ENCODE measurements at places on chromosomes 1 and 21.

- DNase-seq: no peak
Observed at GRCh38 chr21:45012662-45013259, 61.6 kb upstream of the ADARB1 start.

GRCh38 chr1:228341450-228341813 lies 65.2 kb downstream of the TRIM11 start:
- DNase-seq: no peak

- DNase-seq: no peak
Observed at GRCh38 chr21:35127851-35128250, 78.7 kb upstream of the RUNX1 start.

- DNase-seq: no peak
Observed at GRCh38 chr1:39538531-39539251, 37.9 kb downstream of the PABPC4 start.

DNA sequence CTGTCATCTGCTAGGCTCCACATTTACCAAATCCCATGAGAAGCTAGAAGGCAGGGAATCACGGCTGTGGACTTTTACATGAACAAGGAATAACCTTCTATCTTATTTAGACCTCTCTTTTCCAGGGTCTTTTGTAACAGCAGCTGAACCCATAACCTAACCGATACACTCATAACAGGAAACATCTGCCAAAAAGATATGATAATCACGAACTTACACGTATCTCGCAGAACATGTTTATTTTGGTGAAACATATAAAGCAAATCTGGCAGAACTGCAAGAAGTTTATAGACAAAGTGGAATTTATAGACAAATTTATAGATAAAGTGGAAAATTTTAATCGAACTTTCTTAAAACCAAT lies 20.4 kb downstream of the TINAGL1 start:
- no peak for DNase-seq

- no peak for DNase-seq
Observed at GRCh38 chr1:154663471-154664060, 55.6 kb upstream of the ADAR start.

DNA sequence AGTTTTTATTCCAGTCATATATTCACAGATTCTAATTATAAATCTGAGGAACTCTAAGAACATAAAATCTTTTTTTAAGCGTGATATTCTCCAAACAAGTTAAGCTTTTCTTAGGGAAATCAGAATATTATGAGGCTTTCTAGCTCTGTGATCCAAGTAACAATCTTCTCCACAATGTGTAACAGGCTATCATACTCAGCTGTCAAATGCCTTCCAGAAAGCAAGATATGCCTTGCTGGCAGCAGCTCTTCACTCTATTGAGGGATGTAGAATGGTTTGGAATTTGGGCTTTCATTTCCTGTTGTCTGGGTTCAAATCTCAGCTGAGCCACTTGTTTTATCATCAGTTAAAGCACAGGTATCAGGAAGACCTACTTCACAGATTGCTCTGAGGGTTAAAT lies 446.5 kb downstream of the PTBP2 start:
- no peak for DNase-seq

- no peak for DNase-seq
Observed at GRCh38 chr21:42527489-42528158, 14.0 kb downstream of the SLC37A1 start.

DNA sequence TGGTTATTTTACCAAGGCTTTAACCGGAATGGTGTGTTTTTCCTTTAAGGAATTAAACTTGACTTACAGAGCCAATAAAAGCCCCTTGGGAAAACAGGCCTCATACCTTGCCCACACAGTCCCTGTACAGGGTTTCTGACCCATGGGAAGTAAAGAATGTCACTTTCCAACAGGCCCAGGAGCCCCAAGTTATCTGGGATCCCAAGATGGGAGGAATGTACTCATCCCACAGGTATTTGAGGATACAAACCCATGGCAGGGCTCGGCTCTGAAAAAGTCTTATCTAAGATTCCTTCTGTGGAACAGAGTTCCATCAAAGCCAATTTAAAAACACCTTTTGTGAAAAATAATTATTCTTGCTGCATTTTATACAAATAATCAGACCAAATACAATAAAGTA lies 15.3 kb upstream of the COX20 start:
- DNase-seq: peak; percentile 44

GRCh38 chr1:110089561-110090275 lies 19.2 kb upstream of the ALX3 start:
- DNase-seq: no peak

DNA sequence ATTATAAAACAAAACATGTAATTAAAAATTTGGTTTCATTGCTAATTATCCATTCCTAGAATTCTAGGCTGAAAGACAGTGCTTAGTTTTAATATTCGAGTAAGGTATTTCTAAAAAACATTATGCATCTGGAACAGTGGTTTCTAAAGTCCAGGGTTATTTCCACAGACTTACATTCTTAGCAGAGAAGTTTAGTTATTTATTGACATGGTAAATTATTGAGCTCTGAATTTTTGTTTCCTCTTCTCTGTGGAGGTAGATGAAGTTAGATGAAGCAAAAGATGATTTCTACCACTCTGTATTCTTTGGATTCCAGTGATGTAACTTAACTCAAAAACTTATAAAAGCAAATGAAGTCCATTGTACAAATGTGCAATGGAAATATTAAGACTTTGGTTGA lies 709.4 kb downstream of the MRPL39 start:
- DNase-seq: no peak

- no peak for DNase-seq
Observed at GRCh38 chr1:201110138-201110537, 2.1 kb downstream of the CACNA1S start.

DNA sequence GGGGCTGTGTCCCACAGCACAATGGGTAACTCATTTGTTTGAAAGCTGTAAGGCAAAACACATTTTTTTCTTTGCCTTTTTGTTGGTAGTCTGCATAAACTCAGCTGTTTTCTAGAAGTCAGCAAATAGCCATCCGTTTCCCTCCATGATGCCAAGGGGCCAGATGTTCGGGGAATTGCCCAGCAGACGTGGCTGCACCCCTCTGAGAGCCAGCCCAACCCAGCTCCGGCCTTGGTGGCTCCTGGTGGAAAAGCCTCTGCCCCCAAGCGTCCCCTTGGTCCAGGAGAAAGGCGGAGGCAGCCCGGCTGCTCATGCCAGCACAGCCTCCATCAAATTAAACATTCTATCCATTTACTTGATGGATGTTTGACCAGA lies 58.4 kb upstream of the ADARB1 start:
- DNase-seq: no peak

DNA sequence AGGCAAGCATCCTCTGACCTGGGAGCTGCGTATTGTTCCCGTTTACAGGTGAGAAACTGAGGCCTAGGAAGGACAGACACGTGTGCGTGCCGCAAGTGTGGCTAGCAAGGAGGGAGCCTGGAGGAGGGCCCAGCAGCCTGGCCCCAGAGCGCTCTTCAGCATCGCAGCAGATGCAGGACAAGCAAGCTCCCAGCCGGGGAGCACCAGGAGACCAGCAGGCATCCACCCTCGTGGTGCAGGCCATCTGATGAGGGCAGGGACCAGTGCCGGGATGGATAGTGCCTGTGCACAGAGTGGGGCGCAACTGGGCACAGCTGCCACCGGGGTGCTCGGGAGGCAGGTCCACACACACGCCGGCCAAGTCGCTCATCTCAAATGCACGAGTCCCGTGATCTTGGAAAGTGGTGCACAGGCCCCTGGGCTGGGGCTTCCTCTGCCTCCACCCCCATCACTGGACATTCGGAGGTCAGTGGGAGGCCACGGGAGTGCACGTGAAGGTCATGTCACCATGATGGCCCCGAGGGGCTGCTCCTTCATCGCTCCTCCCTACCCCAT lies 55.1 kb downstream of the COL18A1 start:
- no peak for DNase-seq

GRCh38 chr1:10152709-10153284 lies 57.6 kb upstream of the KIF1B start:
- peak; percentile 47 for DNase-seq

DNA sequence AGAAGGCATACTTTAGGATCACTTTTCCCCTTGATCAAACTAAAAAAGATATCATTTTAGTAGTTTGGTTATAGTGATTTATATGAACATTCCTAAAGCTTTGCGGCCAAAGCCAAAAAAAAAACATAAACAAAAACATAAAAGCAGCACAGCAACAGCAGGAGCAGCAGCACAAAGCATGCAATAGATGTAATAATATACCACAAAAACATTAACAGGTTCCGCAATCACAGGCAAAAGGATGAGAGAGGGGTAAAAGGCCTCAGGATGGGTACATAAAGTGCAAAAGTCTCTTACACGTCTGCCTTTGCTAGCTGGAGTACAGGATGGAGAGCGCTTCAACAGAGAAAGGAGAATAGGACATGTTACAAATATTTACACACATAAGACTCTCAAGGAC lies 119.0 kb downstream of the COQ8A start:
- peak; percentile 63 for DNase-seq

GRCh38 chr1:243316366-243316989 lies 60.6 kb downstream of the SDCCAG8 start:
- DNase-seq: no peak

GRCh38 chr1:111275079-111275478 lies 15.6 kb upstream of the CHIA start:
- no peak for DNase-seq

DNA sequence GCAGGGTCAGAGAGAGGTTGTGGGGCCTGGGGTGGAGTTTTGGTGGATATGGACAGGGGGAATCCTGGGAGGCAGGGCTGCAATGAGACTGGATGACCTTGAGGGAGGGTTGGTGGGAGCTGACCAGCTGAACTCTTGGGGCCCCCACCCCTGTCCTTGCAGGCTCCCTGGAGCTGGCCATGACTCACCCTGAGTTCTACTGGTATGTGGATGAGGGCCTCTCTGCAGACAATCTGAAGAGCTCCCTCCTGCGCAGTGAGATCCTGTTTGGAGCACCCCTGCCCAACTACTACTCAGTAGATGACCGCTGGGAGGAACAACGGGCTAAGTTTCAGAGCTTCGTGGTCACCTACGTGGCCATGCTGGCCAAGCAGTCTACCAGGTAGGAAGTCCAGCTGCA lies 23.6 kb downstream of the DISP3 start:
- DNase-seq: no peak

DNA sequence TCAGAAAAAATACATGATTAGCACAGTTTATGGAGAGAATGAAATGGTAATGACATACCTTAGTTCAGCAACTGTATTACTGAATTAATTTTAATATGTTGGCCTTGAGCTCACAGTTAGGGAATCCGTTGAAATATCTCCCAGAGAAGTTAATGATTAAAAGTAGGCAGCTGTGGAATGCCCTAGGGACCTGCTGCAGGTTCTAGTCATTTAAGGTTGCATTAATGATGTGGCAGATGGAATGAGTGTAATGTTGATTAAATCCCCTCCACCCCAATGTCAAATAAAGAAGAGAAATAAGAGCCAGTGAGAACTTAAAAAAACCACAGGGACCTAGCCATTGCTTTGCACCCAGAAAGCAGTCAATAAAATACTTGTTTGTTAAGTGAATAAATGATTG lies 40.3 kb upstream of the TRIM45 start:
- no peak for DNase-seq

DNA sequence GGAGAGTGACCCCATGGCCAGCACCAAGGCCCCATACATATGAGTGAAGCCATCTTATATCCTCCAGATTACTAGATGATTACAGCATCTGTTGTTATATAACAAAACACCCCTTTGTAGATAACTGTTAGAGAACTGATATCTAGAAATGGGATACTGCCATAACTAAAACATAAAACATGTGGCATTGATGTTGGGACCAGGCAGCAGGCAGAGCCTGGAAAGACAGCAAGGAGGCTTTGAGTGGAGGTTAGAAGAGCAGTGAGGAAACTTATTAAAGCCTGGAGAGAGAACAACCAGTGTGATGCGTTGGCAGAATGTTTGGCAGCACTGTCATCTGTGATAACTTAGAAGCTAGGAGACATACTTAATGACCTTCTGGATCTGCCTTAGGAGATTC lies 5.5 kb upstream of the ZMYM6 start:
- no peak for DNase-seq

GRCh38 chr1:21706151-21706835 lies 37.1 kb upstream of the RAP1GAP start:
- peak; percentile 27 for DNase-seq

- DNase-seq: no peak
Observed at GRCh38 chr1:175702079-175702795, 41.2 kb downstream of the TNR start.

- DNase-seq: peak; percentile 57
Observed at GRCh38 chr1:221543529-221544120, 198.3 kb downstream of the DUSP10 start.

- peak; percentile 31 for DNase-seq
Observed at GRCh38 chr1:90579212-90579802, 137.8 kb downstream of the BARHL2 start.

GRCh38 chr1:16134066-16134801 lies 21.6 kb downstream of the EPHA2 start:
- DNase-seq: peak; percentile 79

- no peak for DNase-seq
Observed at GRCh38 chr1:99361406-99361805, 97.1 kb downstream of the PLPPR4 start.

GRCh38 chr1:73801912-73802429 lies 396.0 kb downstream of the LRRIQ3 start:
- no peak for DNase-seq

DNA sequence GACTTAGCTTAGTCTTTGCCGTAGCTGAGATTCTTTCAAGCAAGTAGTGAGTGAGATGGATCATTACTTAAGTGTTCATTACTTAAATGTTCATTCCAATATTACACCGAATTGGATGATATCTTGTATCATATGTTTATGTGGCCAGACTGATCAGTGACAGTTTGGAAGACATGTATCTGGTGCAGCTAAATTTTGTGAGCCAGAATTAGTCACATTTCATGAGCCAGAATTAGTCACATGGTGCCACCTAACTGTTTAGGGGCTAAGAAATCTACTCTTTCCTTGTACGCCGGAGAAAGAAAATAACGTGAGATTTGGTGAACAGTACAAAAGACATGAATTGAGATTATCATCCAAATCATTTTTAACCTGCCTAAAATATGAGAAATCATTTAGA lies 355.6 kb downstream of the USP25 start:
- DNase-seq: no peak

DNA sequence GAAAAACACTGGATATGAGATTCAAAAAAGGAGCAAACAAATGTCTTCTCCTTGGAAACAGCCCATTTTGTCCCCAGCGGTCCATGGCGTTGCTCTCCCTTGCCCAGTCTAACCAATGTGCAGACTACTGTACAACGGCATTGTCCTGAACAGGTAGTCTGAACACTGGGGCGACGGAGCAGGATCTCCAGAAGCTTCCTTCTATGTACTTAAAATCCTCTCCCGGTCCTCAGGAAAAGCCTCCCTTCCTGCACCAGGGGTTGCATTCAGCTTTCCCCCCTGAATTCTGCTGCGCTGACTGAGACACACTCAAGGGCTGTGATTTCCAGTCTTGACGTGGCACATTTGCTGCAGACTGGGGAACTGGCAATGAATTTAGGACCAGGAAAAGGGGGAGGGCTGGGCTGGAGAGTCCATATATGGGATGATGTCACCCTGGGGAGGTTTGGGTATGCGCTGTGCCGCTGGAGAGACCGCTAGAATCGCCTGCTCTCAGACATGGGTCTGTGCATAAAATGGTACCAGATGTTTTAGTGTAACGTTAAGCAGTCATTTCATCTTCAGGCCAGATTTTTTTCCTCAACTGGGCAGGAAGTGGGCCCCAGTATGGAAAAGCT lies 275.9 kb upstream of the C1orf105 start:
- DNase-seq: peak; percentile 58

GRCh38 chr21:29987762-29988161 lies 48.0 kb upstream of the GRIK1 start:
- DNase-seq: no peak

- no peak for DNase-seq
Observed at GRCh38 chr1:27339213-27339612, 2.6 kb upstream of the SYTL1 start.

- no peak for DNase-seq
Observed at GRCh38 chr1:209030454-209031167, 552.9 kb upstream of the CAMK1G start.

- DNase-seq: peak; percentile 98
Observed at GRCh38 chr1:2290595-2291510, 62.7 kb downstream of the SKI start.

All from amniotic epithelial cell (primary cell).